ENCODE measurements at places on chromosomes 16 and 17. TPM values are rescaled to one million over a fixed set of nuclear protein-coding genes. Genes with fewer than 3 reads are reported as not detected.

DNA sequence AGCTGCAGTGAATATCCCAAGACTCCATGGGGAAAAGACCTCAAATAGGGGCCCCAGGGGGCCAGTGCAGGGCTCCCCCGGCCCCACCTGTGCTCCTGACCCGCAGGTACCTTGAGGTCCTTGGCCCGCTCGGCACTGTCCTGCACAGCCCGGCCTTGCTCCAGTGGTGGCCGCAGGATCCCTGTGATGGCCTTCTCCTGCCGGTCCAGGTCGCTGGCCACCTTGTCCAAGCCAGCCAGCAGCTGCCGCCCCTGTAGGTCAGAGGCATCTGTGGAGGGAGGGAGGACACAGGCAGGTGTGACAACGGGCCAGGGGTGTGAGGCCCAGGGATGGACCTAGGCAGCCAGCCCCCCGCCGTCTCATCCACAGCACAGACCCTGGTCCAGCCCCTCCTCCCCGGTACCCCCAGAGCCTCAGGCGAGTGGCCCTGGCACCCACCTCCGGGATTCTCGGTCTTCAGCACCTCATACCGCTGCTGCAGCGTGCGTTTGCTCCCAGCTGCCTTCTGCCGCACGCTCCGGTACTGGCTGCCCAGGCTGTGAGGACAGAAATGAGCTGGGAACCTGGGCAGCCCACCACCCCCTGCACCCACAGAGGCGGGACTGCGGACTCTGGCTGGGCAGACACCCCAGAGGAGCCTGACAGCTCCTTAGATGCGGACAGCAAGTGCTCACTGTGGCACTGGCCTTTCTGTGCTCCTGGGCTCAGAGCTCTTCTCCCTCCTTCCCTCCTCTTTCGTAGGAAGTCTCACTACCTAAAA lies 43.7 kb downstream of the PPL start:
- no peak for DNase-seq

GRCh38 chr16:75011634-75012307 lies 12.9 kb downstream of the ZNRF1 start:
- no peak for DNase-seq

DNA sequence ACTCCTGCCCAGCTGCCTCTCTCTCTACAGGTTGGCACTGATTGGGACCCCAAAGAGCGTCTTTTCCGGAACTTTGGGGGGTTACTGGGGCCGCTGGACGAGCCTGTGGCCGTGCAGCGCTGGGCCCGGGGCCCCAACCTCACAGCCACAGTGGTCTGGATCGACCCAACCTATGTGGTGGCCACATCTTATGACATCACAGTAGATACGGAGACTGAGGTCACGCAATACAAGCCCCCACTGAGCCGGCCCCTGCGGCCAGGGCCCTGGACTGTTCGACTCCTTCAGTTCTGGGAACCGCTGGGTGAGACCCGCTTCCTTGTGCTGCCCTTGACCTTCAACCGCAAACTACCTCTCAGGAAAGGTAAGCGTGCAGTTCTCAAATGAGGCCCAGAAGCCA lies 12.3 kb downstream of the XYLT2 start:
- no peak for DNase-seq

Gene CA7
- not detected for total RNA-seq

Gene FN3K
- 1.1 TPM for total RNA-seq

Gene CD79B
- total RNA-seq, result 5.1 TPM
